ENCODE measurements at places on chromosomes 1 and 21.

DNA sequence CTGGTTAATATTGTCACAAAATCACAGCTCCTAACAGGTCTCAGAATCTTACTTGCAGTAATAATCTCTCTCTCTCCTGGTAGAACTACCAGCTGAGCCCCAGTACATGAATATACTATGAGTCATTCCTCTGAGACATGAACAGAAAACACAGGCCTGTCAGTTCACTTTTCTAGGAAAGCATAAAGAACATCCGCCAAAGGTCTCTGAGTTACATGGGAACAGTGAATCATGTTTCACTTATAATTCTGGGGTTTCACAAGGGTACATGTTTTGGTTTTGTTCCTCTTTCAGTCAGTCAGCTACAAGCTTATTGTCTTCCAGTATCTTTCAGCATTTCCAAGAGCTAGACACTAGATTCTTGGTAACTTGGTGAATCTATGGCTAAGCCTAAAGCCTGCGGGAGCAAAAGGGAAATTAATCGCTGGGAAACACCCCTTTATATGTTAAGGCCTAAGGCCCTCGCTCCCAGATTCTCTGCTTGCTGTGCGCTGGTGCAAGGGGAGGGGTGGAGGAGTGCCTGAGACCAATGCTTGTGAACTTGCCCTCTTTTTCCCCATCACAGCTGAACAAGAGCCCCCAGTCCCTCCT lies 31.7 kb downstream of the IFNGR2 start:
- peak; percentile 74 for DNase-seq

DNA sequence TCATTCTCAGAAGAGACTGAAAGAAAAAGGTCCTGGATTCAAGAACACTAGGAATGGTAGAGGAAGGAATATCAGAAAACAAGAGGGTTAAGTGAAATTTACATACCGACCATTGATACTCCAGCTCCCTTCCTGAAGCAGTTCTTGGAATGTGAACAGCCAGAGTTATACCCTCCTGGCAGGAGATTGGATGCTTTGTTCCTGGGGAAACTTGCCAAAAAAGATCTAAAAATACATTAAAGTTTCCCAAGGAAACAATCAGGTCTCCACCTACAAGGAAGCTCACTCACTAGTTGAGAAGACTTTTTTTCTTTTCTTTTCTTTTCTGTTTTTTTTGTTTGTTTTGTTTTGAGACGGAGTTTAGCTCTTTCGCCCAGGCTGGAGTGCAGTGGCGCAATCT lies 91.1 kb downstream of the HLX start:
- no peak for DNase-seq

- no peak for DNase-seq
Measured at GRCh38 chr1:91891969-91892368, 6.0 kb upstream of the TGFBR3 start.

DNA sequence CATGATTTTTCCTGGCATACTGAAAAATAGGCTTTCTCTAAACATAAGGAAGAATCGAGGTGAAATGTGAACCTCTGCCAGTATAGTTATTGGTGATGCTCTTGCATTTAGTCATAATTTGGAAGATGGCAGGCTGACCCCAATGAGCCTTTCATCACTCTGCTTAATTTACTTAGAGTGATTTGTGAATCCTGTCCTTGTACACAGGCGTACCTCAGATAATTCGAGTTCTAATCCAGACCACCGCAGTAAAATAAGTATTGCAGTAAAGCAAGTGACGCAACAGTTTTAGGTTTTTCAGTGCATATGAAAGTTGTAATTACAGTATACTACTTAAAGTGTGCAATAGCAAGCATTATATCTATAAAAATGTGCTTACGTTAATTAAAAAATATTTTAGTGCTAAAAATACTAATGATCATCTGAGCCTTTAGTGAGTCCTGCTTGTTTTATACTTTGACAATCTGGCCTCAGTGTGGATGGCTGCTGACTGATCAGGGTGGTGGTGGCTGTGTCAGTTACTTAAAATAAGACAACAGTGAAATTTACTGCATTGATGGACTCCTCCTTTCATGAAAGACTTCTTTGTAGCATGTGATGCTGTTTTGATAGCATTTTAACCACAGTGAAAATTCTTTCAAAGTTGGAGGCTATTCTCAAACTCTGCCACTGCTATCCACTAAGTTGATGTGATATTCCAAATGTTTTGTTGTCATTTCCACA lies 1.7 kb downstream of the PKNOX1 start:
- DNase-seq: no peak

GRCh38 chr1:7890853-7891252 lies 38.0 kb upstream of the UTS2 start:
- DNase-seq: no peak

- DNase-seq: no peak
Measured at GRCh38 chr1:207021139-207021861, 11.3 kb downstream of the C1orf116 start.

GRCh38 chr1:165753934-165754333 lies 14.7 kb downstream of the TMCO1 start:
- no peak for DNase-seq

DNA sequence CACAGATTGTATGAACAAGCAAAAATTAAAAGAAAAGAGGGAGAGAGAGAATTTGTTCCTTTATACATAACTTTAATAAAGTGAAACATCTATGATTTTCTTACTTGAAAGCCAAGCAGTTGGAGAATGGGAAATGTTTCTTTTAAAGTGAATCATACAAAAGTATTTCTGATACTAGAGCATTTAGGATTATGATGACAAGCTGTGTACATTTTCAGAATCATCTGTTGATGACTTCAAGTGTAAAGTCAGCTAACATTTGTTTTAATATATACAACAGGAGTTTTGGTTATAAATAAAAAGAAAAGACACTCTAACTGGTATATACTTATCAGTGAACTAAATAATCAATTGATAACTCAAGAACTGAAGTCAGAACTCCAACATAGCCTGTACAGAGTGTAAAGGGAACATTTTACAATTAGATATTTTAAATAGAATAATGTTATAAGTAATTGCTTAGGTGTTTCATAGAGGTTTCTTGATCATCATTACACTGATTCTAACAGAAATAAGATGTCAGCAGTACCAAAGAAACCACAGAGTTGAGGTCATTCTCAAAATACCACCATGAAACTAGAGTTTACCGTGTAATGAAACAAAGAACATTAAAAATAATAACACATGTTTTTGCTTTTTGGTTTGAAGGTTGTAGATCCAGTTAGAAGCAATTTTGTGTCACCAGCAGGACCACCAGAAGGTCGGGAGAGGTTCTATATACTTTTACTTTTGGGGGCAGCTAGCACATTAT lies 103.4 kb downstream of the COL24A1 start:
- DNase-seq: no peak

DNA sequence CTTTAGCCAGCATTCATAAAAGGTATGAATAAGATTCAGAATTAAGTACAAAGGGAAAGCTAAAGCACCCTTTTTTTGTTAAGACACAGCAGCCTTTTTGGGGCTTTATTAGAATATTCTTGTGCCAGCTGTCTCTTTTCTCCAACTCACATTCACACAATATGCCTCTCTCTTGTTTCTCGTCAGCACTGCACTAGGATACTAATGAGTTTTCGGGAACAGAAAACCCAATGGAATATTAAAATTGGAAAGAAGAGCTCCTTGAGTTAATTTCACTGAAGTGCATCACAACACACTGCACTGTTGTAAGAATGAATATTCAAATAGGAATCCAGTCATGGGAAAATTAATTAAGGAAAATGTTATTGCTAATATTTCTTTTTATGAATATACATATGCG lies 410.4 kb upstream of the BEND5 start:
- no peak for DNase-seq

GRCh38 chr1:199746666-199747384 lies 280.7 kb upstream of the NR5A2 start:
- DNase-seq: no peak

- DNase-seq: no peak
Measured at GRCh38 chr1:157106813-157107189, 7.2 kb upstream of the ETV3L start.

DNA sequence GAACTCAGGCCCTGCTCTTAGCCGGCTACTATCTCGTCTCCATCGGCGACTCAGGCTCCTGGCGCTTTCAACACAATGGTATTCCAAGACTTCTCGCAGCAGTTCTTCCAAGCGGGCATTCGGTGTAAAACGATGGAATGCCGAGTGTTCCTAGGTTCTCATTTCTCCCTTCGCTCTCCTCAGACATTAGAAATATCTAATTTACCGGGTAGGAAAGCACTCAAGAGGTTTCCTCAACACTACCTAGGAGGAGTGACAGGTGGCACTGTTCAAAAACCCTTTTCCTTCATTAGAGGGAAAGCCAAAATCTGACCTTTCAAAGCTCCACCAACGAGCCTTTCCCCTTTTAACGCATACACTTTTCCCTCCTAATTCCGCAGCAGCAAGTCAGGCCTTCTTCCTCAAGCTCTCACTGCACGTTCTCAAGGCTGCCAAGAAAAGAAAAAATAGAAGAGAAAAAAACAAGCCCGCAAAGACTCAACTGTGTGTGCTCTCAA lies 601 bp downstream of the UBE2G2 start:
- DNase-seq: no peak

- DNase-seq: no peak
Measured at GRCh38 chr1:93670141-93670540, 11.5 kb downstream of the BCAR3 start.

DNA sequence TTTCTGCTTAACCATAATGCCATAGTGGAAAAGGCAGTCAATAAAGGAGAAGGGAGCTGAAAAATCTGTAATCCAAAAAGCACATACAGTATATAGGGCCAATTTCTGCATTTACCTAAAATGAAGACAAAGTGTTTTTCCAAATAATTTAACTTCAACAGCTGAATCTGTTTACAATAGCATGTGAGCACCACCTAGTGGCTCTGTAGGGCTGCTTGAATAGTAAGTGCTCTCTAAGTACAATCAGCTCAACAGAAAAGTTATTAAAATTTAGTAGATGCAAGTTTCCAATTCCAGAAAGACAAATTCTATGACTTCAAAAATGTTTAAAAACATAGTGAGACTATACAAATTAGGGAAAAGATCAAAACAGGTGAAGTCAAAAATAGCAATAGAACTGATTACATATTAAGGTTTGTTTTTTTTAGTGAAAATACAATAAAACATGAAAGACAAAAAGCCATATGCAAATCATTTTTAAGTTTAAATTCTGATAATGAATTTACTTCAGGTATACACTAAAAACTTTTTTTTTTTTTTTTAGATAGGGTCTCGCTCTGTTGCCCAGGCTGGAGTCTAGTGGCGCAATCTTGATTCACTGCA lies 220.0 kb downstream of the SETD4 start:
- DNase-seq: peak; percentile 41

DNA sequence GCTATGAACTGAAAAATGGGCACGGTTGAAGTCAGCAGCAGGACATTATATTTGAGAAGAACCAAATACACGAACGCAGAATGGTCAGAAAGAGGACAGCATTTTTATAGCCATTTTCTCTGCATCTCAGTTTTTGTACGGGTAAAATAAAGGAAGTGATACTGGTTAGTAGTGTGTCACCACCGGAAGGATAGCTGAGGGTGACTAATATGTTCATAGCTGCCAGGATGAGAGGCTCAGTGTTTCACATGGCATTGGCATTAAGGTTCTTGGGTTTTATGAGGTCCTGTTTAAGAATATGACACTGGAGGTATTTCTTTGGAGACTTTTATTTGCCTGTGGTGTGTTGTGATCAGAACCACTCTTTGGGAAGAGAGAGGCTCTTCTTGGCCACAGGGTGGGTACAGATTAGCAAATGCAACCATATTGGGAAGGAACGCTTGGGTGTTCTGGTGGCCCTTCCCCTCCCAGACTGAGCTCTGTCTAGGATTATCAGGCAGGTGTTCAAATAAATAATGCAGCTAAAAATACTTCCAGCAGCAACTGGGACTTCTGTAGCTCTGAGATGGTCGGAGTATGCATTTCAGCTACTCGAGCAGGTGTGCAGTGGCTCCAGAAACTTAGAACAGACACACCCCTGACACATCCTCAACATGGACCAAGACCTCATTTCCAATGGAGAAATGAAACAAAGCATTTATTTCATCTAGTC lies 158.2 kb downstream of the PBX1 start:
- no peak for DNase-seq

DNA sequence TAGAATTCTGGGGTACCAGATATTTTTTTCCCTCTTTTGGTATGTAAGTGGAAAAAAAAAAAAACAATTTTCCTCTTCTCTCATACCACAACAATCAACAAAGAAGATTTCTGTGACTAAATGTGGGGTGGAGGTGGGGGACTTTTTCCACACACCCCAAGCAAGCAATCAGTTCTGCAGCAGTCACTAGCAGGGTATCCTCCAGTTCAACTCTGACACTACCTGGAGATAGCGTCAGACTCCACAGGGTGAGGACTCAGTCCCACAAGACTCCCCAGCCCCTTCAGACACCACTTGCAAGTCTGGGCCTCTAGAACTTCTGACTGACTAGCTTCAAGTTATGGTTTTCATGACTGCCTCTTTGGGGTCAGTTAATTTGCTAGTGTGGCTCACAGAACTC lies 6.2 kb downstream of the DHX9 start:
- DNase-seq: no peak

GRCh38 chr21:44082648-44083440 lies 24.4 kb upstream of the PWP2 start:
- DNase-seq: no peak

- no peak for DNase-seq
Measured at GRCh38 chr1:15083578-15083977, 70.0 kb upstream of the TMEM51 start.

- DNase-seq: no peak
Measured at GRCh38 chr1:186202271-186202764, 172.7 kb downstream of the TPR start.

DNA sequence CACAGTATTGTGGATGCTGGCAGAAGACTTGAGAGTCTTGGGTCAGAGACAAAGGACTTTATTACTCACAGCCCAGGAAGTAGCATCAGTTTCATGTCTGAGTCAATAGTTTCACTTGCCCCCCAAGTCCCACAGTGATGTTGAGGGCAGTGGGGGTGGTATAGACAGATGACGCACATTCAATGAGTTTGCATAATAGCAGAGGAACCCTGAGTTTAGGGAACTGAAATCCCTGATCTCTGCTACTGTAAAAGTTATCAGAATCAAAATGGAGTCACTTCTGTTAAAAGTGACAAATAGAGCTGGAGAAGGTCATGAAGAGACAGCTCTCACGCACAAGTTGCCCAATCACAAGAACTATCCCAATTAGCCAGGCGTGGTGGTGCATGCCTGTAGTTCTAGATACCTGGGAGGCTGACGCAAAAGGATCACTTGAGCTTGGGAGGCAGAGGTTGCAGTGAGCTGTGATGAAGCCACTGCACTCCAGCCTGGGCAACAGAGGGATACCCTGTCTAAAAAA lies 11.5 kb upstream of the HCRTR1 start:
- no peak for DNase-seq

DNA sequence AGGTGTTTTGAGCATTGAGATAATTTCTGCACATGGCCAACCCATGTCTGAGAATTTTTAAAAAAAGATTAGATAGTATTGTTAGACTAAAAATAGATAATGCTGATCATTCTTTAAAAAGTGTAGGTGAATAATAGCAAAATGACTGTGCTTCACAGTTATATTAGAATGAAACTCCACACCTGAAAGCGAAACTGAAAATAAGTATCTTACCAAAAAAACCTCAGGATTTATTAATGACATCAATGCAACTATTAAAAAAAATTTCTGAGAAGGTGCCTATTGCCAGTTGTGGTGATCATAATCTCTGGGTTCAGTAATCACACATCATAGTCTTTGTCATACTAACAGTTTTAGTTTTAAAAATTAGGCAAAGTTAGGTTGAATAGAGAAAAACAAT lies 36.5 kb downstream of the PLA2G4A start:
- no peak for DNase-seq

Data from brain pericyte (primary cell).